H1 (cell line): ENCODE measurements at places on chromosomes 5 and 9.

- no peak overlapping the region for H3K4me3 ChIP-seq
- no peaks in the 10 kb centered on the region for H3K36me3 ChIP-seq
- no peaks in the 10 kb centered on the region for H3K27me3 ChIP-seq
- no peak for DNase-seq
- H3K27ac ChIP-seq = no peak overlapping the region
- peaks cover 4% of the 10 kb centered on the region for H3K4me1 ChIP-seq
Observed at GRCh38 chr5:151075698-151076331, 5.0 kb downstream of the TNIP1 start.

DNA sequence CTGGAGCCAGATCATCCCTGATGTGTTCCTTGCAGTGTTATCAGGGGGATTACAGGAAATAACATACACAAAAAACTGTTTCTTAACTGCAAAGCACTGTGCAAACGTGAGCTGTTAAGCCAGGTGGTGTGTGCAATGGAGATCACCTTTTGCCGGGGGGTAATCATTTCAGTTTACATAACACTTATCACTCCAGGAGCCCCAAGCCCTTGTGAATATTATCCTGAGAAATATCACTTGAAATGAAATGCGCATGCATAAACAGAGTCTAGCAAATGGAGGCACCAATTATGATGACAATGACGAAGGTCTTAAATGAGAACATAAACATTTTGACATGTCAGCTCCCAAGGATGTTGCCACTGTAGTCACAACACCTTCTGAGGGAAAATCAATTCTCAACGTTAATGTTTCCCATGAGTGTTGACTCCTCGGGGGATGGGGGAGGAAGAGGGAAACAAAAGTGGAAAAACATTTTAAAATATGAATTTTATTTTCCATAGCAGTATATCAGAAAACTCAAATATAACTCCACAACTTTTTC, 54.5 kb upstream of the RAD23B start:
- no peaks in the 10 kb centered on the region for H3K27me3 ChIP-seq
- no peaks in the 10 kb centered on the region for H3K36me3 ChIP-seq
- H3K4me1 ChIP-seq = peaks cover 6% of the 10 kb centered on the region; the same call in 1 of the 2 replicates
- H3K27ac ChIP-seq = no peak overlapping the region

DNA sequence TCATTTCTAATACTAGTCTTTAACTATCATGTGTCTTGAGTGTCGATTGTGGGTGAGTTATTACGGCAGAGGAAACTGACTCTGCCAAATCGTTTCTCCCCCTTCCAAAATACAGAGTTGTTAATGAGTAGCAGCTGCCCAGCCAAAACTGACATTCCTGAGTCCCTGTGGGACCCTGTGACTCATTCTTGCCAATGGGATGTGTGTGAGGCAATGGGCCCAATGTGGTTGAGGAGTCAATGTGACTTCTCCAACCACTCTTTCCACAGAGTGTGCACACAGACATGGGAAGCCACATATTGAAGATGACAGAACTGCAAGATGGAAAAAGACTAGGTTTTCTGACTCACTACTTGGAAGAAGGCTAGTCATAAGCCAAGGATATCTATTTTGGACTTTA, 434.7 kb downstream of the DTWD2 start:
- no peak overlapping the region for H3K27ac ChIP-seq
- no peak overlapping the region for H3K4me3 ChIP-seq
- no peaks in the 10 kb centered on the region for H3K27me3 ChIP-seq
- H3K36me3 ChIP-seq = no peaks in the 10 kb centered on the region
- no peak for DNase-seq

- DNase-seq = no peak
- H3K4me3 ChIP-seq = no peak overlapping the region
- no peaks in the 10 kb centered on the region for H3K36me3 ChIP-seq
- H3K4me1 ChIP-seq = peaks cover 15% of the 10 kb centered on the region
- no peaks in the 10 kb centered on the region for H3K27me3 ChIP-seq
Observed at GRCh38 chr9:127780126-127780885, 1.8 kb upstream of the SH2D3C start.

DNA sequence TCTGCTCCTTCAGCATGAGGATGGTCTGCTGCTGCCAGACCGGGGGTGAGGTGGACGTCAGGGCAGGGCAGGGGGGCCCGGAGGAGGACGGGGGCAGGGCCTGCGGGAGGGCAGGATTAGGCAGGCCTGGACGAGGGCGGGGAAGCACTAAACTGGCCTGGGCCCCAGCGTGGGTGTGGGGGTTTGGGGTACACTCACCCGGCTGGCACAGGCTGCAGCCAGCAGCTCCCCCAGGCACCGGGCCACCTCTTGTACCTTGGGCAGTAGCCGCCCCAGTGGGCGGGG, 5.5 kb downstream of the SAPCD2 start:
- no peak overlapping the region for H3K27ac ChIP-seq
- no peak for DNase-seq
- H3K27me3 ChIP-seq = peaks cover 6% of the 10 kb centered on the region; the same call in 1 of the 2 replicates
- no peaks in the 10 kb centered on the region for H3K4me1 ChIP-seq
- no peak overlapping the region for H3K4me3 ChIP-seq
